ENCODE measurements at places on chromosomes 7 and 10.

DNA sequence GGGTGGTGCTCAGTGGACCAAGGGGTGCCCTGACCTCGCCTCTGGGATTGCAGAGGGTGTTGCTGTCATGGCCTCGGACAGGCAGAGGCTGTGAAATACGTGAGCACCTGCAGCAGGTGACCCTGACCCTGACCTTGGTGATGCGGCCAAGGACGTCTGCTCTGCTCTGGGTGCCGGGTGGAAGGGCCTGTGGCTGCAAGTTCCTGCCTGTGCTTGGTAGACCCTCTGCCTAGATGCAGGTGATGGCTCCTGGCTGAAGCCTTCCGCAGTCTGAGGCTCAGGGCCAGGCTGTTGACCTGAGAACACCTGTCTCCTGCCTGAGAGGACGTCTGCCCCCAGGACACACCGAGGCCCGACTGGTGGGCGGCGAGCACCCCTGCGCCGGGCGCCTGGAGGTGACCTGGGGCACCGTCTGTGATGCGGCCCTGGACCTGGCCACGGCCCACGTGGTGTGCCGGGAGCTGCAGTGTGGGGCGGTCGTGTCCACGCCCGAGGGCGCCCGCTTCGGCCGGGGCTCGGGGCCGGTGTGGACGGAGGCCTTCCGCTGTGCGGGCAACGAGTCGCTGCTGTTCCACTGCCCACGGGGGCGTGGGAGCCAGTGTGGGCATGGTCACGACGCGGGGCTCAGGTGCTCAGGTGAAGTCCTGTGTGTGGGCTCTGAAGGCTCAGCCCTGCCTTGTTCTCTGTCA lies 4.4 kb downstream of the SCART1 start:
- DNase-seq, result no peak

GRCh38 chr10:69327463-69328379 lies 49.4 kb downstream of the HK1 start:
- DNase-seq, result no peak

DNA sequence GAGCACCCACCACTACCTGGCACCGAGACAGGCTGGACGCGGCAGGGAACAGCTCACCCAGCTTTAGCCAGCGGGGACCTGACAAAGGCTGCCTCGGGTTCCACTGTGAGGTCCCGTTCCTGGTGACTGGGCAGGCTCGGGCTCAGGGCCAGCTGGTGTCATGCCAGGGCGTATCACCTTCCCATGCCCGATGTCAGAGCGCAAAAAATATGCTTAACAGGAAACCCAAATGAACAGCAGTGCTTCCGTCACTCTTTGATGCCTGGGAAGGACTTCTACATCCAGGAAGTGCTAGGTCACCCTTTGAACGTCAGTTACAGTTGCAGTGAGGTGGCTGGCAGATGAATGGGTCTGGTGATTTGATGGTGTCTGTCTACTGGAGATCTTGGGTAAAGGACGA lies 106.0 kb downstream of the ADARB2 start:
- no peak for DNase-seq

DNA sequence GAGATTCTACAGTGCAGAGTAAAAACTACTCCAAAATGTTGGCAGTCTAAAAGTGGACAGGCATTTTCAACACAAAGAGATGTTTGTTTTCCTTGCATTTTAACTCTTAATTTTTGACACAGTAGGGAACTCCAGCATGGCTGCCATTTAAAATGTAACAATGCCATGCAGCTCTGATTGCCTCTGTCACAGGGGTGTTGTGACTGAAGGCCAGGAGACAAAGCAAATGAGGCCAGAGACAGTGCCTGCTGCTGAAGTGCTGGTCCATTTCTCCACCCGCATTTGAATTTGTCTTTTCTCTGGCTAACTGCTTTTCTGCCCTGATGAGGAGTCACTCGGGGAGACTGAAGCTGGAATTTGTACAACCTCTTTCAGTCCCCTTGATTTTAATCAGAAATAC lies 710.6 kb upstream of the GALNT17 start:
- no peak for DNase-seq

DNA sequence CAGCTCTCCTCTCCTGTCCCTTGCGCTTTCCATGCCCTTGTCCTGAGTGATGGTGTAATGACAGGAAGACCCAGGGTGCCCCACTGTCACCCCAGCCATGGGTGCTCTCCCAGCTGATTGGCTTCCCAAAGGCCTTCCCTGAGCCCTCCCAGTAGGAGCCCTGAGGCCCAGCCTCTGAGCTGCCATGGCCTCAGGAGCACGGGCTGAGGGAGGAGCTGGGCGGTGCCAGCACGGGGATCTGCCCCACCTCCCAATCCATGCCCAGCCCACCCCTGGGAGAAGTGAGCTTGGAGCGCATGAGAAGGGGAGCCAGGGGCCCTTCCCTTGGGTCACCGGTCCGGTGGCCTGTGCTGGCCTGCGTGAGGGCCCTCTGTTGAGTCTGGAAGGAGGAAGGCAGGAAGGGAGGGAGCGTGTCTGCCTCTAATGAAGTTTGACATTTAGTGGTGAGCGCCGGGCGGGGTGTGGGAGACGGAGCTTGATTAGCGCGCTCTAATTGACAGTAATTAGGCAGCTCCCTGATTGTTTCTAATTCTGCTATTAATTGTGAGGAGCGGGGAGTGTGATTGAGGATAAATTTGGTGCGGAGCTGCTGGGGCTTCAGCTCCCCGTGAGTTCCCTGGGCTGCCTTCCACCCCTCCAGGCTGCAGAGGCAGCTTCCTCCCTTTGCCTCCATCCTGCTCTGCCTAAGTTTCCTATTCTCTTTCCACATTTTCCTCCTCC lies 28.3 kb downstream of the GBX1 start:
- DNase-seq, result peak; percentile 18

DNA sequence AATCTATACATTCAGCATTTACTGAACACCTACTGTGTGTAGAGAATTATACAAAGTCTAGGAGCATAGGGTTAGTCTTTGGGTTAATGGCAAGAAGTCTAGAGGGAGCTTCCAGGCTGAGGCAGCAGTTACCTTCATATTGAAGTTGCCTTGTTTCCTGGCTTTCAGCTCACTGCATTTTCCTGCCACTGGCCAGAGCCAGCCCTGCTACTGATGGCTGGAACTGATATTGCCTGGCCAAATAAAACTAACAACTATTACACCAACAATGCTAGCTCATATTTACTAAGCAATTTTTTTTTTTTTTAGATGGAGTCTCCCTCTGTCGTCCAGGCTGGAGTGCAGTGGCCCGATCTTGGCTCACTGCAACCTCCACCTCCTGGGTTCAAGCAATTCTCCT lies 165.7 kb upstream of the ITGB1 start:
- DNase-seq, result no peak

DNA sequence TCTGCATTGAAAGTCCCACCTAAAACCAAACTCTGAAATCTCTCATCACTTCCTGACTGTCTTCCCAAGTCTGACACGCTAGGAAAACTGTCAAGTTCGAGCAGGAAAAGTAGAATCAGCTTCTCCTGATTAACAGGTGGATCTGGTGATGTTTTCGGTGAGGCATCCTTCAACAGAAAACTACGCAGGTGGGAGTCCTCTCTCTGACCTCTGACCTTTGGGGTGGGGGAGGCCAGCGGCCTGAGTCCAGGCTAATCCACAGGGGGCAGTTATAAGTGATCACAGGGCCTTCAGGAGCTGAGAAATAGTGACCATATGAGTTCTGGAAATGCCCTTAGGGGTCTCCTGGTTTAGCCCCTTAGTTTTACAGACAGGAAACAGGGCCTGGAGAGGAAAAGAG lies 13.4 kb upstream of the NPFFR1 start:
- no peak for DNase-seq

Data from GM12891 (cell line).